ENCODE measurements at places on chromosomes 12 and 14.

- no peak for DNase-seq
Measured at GRCh38 chr12:88433997-88434703, 146.1 kb downstream of the KITLG start.

DNA sequence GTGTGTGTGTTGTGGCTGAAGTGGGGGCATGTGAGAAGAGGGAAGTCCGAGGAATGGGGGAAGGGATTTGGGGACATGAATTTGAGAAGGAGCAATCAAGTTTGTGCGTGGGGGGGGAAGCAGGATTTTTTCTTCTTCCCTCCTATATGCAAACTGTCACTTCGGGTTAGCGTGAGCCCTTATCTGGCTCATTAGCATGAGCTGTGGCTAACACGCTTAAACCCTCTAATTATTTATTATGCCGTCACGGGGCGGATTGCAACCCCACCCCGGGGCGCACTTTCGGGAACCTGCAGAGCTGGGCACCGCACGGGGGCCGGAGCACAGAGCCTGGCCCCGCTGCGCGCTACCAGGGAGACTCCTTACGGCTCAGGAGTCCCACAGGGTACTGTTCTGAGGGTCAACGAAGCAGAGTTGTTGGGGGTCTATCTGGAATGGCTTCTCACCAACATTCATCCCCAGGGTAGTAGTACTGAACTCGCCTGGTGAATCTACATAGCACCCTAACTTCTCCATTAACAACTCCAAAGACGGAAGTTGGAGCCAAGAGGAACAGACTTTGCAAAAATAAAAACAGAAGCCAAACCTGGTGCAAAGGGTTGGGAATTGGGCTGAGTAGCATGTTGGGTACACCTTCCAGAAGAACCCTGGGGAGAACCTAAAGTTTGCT, 6.4 kb upstream of the ASCL1 start:
- DNase-seq = no peak

DNA sequence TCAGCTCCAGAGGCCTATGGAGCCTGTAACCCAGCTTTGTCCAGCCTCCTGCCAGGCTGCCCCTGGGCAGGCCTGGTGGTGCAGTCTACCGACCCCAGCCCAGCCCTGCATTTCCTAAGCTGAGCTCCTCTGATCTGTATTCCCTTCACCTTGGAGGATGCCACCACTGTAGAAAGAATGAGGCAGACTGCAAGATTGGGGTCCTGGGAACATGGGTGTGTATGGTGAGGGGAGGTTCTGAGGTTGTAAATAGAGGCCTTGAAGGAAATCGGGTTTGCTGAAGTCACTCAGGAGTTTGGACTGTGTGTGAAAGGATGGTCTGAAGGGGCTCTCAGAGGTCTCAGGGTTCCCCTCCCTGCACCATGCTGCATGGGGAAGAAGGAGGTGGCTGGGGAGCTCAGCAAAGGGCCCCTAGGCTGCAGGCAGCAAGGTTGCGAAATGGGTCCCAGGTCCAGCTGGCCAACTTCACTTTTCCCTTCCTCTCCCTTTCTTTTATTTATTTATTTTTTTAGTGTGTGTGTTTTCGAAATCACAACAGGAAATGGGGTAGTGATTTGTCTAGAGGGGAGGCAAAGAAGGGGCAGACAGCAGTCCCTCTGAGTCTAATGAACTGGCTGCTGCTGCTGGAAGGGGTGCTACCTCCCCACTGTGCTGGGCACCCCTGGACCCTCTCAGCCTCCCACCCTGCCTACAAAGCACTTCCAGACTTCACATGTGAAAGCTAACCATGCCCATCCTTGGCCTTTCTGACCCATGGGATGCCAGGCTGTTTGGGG, 1.2 kb upstream of the LRP1-AS start:
- no peak for DNase-seq

- no peak for DNase-seq
Measured at GRCh38 chr12:99914206-99914605, 70.5 kb downstream of the ANKS1B start.

DNA sequence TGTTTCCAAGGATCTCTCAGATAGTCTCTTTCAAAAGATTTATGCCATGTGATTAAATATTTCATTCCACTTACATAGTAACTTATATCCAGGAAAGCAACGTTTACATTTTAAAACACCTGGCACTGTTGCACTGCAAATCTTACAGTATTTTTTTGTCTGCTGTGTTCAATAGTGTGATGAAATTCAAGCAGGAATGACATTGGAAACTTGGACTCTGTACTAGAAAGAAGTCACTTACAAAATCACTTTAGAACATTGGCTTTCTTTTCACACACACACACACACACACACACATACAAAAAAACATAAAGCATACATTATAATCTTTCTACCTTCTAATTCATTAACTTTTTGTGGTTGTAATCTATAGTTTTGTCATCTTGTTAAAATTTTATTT, 66.2 kb upstream of the USP15 start:
- DNase-seq = no peak

DNA sequence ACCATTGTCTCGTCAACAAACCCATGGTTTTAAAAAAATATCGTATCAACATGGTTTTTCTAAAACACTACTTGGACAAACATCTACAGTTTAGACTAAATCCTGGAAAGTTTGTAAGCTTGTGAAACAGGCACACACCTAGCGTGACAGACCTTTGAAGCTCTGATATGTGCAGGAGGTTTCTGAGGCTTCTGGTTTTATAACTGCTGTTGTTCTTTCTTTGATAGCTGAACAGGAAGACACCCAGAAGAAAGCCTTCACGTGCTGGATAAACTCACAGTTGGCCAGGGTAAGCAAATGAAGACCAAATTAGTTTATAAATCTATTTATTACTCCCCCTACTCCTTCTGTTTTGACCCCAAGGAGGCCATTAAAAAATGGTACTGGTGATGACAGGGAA, 87.6 kb downstream of the SYNE2 start:
- no peak for DNase-seq

DNA sequence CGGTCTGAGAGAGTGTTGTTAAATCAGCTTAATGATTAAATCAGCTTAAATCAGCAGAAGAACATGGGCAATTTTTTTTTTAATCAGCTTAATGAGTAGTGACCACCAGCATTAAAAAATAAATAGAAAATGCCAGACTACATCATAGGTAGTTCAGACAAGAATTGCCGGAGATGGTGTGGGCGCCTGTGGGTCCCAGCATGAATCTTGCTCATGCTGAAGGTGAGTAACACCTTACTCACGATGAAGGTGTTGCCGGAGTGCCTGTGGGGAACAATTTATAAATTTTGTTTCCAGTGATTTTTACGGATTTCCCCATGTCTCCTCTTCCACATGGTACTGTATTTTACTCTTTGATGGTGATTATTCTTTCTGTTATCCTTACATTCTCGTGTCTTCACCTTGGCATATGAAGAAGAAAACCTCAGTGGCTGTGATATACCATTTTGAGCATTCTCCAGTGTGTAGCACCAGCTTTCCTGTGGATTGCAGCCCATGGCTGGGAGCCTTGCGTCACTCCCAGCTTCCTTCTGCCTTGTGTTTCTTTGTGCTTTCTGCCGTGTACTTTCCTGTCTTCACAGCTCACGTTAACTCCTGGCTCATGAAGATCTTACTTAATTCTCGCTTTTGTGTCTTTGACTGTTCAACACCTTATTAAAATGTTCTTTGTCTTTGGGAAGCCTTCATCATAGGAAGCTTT, 4.7 kb downstream of the TDRD9 start:
- DNase-seq = no peak

GRCh38 chr14:57833323-57833722, 32.6 kb downstream of the SLC35F4 start:
- peak; percentile 65 for DNase-seq

GRCh38 chr14:101739446-101740141, 21.9 kb upstream of the PPP2R5C start:
- DNase-seq = no peak

DNA sequence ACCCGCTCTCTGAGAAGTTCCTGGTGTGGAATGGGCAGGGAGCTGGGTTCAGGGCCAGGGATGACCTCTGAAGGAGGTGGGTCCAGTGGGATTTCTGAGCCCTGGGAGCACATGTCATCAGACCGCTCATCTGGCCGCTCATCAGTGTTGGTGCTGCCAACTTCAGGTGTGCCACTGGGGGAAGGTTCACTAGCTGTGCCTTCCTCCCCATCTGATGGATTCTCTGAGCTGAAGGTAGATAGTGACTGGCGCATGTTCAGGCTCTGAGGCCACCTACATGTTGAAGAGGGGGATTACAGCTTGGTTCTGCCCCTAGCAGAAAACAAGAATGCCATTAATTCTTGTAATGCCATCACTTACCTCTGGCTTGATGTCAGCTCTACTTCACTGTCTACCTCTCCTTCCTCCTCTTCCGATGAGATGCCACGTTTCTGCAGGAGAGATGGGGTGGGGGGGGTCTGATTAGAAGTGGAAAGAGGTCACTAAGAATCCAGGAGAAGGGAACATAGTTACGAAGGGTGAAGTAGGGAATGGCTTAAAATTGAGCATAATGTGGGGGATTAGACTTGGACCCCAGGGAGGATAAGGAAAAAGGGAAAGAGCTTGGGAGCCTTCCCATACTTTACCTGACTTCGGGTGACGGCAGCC, 17.2 kb downstream of the MAP3K12 start:
- no peak for DNase-seq

- no peak for DNase-seq
Measured at GRCh38 chr12:54009171-54010052, 627 bp downstream of the HOXC8 start.

DNA sequence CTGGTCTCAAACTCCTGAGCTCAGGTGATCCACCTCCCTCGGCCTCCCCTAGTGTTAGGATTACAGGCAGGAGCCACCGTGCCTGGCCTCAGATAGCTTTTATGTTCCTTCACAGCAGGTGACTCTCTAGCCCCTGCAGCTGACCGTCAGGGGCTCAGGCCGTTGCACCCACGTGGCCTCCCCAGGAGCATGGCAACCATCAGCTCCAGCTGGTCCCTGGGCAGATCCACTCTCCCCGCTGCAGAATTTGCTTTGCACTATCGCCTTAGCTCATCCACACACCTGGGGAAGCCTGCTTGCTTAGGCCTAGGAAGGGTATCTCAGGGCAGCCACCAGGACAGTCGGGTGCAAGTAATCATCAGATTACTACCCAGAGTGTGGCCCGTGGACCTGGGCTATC, 62.6 kb downstream of the TSPAN9 start:
- DNase-seq = no peak

DNA sequence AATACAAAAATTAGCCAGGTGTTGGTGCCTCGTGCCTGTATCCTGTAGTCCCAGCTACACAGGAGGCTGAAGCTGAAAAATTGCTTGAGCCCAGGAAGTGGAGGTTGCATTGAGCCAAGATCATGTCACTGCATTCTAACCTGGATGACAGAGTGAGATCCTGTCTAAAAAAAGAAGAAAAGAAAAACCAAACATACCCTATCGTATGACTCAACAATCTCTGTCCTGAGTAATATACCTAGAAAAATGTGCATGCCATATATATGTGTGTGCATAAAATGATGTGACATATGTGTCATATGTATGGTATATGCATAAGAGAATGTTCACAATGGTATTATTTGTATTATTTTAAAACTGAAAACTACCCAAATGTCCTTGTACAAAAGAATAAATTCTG, 261.5 kb upstream of the CLEC14A start:
- DNase-seq = no peak
